ENCODE measurements at places on chromosomes 7 and 10.

- no peak overlapping the region for H3K4me3 ChIP-seq
- H3K27me3 ChIP-seq: no peaks in the 10 kb centered on the region
- no peaks in the 10 kb centered on the region for H3K36me3 ChIP-seq
- H3K4me1 ChIP-seq: peaks cover 3% of the 10 kb centered on the region
- no peak for DNase-seq
Observed at GRCh38 chr7:105295596-105296352, 92.9 kb downstream of the SRPK2 start.

DNA sequence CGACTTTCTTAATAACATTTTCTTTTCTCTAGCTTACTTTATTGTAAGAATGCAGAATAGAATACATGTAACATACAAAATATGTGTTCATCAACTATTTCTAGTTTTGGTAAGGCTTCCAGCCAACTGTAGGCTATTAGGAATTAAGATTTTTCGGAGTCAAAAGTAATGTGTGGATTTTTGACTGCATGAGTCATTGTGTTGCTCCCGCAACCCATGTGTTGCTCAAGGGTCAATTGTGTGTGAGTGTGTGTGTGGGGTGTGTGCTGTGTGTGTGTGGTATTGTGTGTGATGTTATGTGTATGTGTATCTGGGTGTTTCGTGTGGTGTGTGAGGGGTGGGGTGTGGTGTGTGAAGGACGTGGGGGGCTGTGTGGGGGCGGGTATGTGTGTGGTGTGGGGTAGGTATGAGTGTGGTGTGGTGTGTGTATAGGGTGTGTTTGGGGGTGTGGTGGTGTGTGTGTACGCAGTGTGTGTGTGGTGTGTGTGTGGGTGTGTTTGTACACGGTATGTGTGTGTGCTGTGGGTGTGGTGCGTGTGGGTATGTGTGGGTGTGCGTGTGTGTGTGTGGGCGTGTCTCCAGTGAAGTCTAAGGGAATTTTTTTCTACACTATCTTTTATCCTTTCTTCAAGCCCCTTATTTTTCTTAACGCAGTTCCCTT, 60.5 kb downstream of the RSU1 start:
- peaks cover 10% of the 10 kb centered on the region for H3K36me3 ChIP-seq
- no peaks in the 10 kb centered on the region for H3K27me3 ChIP-seq
- no peak overlapping the region for H3K27ac ChIP-seq
- no peaks in the 10 kb centered on the region for H3K4me1 ChIP-seq
- DNase-seq: no peak

- DNase-seq: no peak
- no peak overlapping the region for H3K4me3 ChIP-seq
- no peak overlapping the region for H3K27ac ChIP-seq
Observed at GRCh38 chr7:75635036-75635435, 103.7 kb downstream of the HIP1 start.

DNA sequence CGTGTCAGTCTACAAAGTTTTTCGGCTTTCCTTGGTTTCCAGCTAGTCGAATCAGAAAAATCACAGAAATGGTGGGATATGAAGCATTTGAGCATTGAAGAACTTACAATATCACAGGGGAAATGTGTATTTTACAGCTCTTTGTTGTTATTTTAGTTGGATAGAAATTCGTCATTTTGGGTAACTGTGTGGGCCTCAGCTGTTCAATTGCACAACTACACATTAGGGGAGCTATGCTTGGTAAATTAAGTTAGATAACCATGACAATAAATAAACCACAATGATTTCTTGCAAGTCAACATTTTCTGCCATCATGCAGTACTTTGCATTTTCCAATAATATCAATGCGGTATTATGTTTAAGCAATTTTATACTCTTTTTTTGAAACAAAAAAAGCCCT, 80.4 kb upstream of the ANK3 start:
- DNase-seq: no peak
- H3K27me3 ChIP-seq: no peaks in the 10 kb centered on the region
- no peaks in the 10 kb centered on the region for H3K4me1 ChIP-seq
- H3K4me3 ChIP-seq: no peak overlapping the region
- H3K27ac ChIP-seq: no peak overlapping the region

DNA sequence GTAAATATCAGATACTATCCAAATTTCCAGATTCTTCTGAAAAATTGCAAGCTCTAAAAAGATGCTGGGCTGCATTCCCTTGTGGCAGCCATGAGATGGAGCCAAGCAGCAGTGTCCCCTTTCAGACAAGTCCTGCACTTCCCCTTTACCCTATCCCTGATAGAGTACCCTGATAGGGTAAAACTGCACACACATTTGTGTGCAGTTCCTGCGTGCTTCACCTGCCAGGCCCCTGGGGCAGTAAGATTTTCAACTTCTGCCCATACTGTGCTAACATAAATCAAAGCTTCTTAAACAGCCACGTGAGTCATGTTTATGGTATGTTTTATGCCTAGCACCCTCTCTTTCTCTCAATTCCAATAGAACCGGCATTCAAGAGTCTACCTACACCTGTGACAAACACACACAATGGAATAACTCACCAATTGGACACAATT, 52.2 kb downstream of the IFIT5 start:
- no peak overlapping the region for H3K27ac ChIP-seq
- H3K36me3 ChIP-seq: no peaks in the 10 kb centered on the region
- H3K27me3 ChIP-seq: no peaks in the 10 kb centered on the region

- H3K27me3 ChIP-seq: no peaks in the 10 kb centered on the region
- H3K36me3 ChIP-seq: no peaks in the 10 kb centered on the region
- peak; percentile 85 for DNase-seq
- H3K4me3 ChIP-seq: peak overlapping the region; percentile 79
- peak overlapping the region; percentile 35 for H3K27ac ChIP-seq
Observed at GRCh38 chr7:101017064-101017777, 2.7 kb upstream of the MUC17 start.

DNA sequence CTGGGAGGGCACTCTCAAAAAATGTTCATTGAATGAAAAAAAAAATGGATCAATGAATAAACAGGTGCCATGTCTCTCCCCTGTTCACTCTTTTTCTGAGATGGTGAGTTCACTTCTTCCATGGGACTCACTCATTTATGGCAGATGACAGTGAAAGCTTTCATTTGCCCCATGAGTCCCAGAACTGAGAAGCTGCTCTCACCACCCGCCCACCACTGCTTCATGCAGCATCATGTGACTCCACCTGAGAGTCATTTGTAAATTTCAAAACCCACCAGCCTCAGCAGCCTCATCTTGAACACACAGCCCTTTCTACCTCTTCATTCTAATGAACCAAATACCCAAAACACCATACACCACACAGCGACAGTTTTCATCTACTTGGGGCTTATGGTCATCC, 64.9 kb downstream of the SCRN1 start:
- no peaks in the 10 kb centered on the region for H3K4me1 ChIP-seq
- H3K27me3 ChIP-seq: no peaks in the 10 kb centered on the region
- no peak for DNase-seq
- no peak overlapping the region for H3K27ac ChIP-seq

- no peaks in the 10 kb centered on the region for H3K27me3 ChIP-seq
- H3K27ac ChIP-seq: no peak overlapping the region
- H3K4me1 ChIP-seq: no peaks in the 10 kb centered on the region
- H3K4me3 ChIP-seq: no peak overlapping the region
- no peak for DNase-seq
Observed at GRCh38 chr7:138519061-138519798, 59.2 kb downstream of the TRIM24 start.

- H3K36me3 ChIP-seq: no peaks in the 10 kb centered on the region
- no peak overlapping the region for H3K4me3 ChIP-seq
- DNase-seq: no peak
- no peak overlapping the region for H3K27ac ChIP-seq
- peaks cover 6% of the 10 kb centered on the region for H3K4me1 ChIP-seq
- H3K27me3 ChIP-seq: no peaks in the 10 kb centered on the region
Observed at GRCh38 chr10:3873728-3874461, 88.9 kb upstream of the KLF6 start.

DNA sequence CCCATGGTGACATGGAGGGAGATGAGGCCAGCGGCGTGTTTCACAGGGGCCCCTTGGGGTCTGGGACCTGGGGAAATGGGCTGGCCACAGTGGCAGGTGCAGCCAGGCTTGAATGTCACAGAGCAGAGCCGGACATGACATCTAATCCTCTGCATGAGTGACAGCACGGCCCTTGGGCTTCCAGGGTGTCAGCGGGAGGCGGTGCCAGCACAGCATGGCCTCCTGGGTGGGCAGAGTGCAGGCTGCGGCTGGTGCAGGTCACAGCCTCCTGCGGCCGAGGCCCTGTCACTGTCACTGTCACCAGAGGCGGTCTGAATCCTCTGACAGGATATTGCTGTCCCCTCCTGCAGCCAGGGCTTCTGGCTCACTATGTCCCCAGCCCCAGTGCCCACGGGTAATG, 18.2 kb downstream of the BHLHA15 start:
- no peaks in the 10 kb centered on the region for H3K27me3 ChIP-seq
- DNase-seq: no peak
- H3K36me3 ChIP-seq: no peaks in the 10 kb centered on the region

- no peak for DNase-seq
- no peaks in the 10 kb centered on the region for H3K4me1 ChIP-seq
- H3K27ac ChIP-seq: no peak overlapping the region
Observed at GRCh38 chr10:4121502-4122380, 336.7 kb upstream of the KLF6 start.

DNA sequence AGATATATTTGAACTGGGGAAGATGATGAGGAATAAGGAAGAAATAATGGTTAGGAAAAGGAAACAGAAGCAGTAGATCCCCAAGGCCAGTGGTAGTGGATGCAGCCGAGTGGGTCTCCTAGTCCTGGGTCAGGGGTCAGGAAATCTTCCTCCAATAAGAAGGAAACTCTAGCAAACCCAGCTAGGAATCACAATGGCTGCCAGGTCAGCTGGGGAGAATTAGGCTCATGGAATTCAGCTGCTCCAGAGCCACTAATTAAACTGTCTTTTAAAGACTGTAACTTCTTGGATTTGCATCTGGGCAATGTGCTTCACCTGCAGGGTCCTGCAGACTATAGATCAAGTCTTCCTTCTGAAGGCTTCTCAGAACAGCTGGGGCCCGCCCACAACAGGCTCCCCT, 644.4 kb downstream of the KCNMA1 start:
- no peaks in the 10 kb centered on the region for H3K4me1 ChIP-seq
- no peaks in the 10 kb centered on the region for H3K27me3 ChIP-seq
- no peak for DNase-seq

DNA sequence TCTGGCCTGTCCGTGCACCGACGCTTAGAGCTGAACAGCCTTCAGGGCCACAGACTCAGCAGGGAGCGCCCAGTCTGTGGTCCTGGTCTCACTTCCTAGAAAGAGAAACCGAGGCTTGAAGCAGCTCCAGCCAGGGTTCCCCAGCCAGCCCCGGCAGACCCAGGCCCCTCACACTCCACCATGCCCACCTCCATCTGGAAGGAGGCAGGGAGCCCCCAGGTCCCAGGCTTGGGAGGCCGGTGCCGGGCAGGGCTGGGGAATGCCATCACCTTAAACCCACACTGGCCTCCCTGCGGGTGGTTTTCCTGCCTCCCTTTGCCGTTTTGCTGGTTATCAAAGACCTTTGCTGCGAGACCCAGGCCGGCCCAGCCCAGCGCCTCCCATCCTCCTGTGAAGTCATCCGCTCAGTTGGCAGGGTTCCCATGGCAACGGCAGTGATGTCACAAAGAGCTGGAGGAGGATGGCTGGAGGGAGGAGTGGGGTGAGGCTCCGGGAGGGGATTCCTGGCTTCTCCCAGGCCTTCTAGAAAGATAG, 24.0 kb downstream of the ELFN1 start:
- no peak overlapping the region for H3K27ac ChIP-seq
- no peaks in the 10 kb centered on the region for H3K4me1 ChIP-seq

GRCh38 chr10:23391821-23392220, 47.1 kb upstream of the OTUD1 start:
- no peaks in the 10 kb centered on the region for H3K4me1 ChIP-seq
- H3K36me3 ChIP-seq: no peaks in the 10 kb centered on the region
- H3K4me3 ChIP-seq: no peak overlapping the region
- DNase-seq: no peak
- no peaks in the 10 kb centered on the region for H3K27me3 ChIP-seq
- H3K27ac ChIP-seq: no peak overlapping the region

DNA sequence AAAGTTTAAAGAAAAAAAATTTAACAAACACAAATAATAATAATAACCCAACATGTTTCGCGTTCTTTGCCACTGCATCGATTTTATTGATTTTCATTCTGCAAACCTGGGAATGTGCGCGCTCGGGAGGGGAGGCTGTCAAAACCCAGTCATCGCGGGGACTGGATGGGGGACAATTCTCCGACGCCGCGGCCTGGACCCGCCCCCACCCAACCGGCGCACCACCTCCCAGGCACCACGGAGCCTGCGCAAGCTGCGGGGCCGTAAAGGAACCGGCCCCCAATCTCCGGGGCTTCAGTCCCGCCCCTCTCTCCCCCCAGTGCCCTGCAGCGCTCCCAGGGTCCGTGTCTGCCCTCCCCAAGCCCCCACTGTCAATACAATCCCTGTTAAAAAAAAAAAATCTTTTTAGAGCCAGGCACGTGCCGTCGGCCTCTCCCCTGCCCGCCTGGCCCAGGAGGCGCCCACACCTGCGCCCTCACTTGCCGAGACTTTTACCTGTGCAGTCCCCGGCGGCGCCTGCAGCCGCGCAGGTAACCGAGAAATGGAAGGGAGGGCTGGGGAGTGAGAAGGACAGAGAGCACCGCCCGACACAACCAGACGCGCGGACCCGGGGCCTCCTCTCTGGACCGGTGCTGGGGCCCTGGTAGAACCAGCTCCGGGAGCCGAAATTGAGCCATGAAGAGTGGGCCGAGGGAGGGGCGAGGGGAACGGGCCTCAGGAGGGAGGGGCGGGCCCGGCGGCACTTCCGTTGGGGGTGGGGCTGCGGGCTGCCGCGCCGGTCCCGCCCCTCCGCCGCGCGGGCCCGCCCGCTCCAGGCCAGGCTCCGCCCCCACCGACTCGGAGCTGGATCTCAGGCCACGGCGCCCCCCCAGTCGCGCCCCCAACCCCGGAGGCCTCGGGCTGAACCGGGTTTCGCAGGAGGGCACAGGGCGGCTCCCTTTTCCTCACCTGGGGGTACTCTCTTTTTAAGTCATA, 7.6 kb upstream of the ZNF503 start:
- peaks cover 88% of the 10 kb centered on the region for H3K27me3 ChIP-seq
- DNase-seq: peak; percentile 79
- H3K36me3 ChIP-seq: no peaks in the 10 kb centered on the region
- H3K4me3 ChIP-seq: peak overlapping the region; percentile 75
- no peak overlapping the region for H3K27ac ChIP-seq

- H3K4me1 ChIP-seq: no peaks in the 10 kb centered on the region
- no peak overlapping the region for H3K4me3 ChIP-seq
- no peaks in the 10 kb centered on the region for H3K36me3 ChIP-seq
- H3K27me3 ChIP-seq: no peaks in the 10 kb centered on the region
Observed at GRCh38 chr10:88243202-88243744, 339.8 kb downstream of the RNLS start.

DNA sequence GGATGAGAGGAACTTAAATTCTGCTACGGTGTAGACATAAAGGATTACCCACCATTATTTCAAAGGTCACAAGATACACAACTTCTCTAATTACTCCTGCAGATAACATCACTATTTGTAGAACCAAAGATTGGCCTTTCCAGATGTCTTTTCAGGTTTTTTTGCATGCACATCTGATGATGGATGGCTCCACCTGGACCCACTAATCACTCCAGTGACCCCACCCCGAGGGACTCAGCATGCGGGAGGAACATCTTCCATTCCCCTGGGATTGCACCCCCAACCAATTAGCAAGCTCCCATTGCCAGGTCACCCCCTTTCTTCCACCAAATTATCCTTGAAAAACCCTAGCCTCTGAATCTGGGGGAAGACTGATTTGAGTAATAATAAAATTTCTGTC, 608.9 kb downstream of the CNTNAP2 start:
- no peaks in the 10 kb centered on the region for H3K4me1 ChIP-seq
- no peak overlapping the region for H3K27ac ChIP-seq
- no peak overlapping the region for H3K4me3 ChIP-seq
- DNase-seq: no peak

Data from H9 (cell line).